Spinal cord (tissue), 10 donors: ENCODE measurements at places on chromosomes 6 and 20.

GRCh38 chr6:137970368-137970767 lies 103.3 kb downstream of the TNFAIP3 start:
- no peak for DNase-seq

- no peak for DNase-seq
Measured at GRCh38 chr6:88864359-88865054, 98.9 kb downstream of the RNGTT start.

- DNase-seq, result no peak
Measured at GRCh38 chr20:496126-496696, 33.9 kb upstream of the TBC1D20 start.

DNA sequence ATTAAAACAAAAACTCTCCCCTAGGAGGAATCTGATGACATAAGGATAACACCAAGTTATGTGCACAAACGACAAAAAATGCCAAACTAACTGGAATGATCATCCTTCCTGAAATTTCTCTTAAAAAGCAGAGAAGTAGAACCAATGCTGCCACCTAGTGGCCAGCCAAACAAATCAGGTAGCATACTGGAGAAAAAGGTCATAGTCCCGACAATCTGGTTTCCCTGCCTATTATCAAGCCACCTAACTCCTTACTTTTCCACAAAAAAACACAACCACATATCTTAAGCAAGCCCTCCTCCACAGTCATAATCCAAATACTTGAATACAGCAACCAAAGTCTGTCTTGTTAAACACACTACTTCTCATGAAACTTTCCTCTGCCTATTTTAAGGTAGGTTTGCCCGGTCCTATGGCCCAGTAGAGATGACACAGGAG lies 5.3 kb downstream of the OARD1 start:
- peak; percentile 92 for DNase-seq

DNA sequence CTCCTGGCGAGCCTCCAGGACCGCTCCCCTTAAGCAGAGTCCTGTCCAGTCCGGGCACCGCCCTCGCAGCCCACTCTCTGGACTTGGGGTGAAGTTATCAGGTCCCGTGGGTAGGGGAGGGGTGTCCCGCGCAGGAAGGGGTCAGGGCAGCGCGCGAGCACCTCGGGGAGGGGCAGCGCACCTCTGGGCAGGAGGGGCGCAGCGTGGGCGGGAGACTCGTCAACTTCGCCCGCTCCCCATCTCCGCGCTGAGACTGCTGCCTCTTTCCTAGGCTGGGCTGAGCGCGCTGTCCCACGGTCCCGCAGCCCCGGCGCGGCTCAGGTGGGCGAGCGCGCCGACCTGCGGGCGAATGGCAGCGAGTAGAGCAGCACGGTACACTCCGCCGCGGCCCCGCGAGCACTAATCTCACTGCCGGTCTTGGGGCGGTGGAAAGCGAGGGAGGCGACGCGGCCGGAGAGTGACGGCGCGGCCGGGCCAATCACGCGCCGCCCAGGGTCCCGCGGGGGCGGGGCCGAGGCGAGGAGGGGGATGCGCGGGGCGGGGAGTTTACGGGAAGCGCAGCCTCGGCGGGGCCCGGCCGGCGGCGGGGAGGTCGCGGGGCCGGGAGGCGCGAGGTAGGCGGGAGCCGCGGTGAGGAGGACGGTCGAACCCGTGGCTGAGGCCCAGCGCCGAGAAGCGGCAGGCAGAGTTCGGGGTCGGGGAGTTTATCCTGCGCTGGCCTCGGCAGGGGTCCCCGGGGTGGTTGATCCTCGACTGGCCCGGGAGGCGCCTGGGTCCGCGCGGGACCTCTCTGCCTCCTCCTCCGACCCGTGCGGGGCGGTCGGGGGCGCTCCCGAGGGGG lies at the start of gene MAN1A1:
MAN1A1 (minus strand) TSS at position 401 of the 841 bp plus-strand sequence. CDS start 696 bp downstream, outside the sequence.
- peak; percentile 95 for DNase-seq

- no peak for DNase-seq
Measured at GRCh38 chr20:60138256-60139220, 180.3 kb downstream of the CDH26 start.

DNA sequence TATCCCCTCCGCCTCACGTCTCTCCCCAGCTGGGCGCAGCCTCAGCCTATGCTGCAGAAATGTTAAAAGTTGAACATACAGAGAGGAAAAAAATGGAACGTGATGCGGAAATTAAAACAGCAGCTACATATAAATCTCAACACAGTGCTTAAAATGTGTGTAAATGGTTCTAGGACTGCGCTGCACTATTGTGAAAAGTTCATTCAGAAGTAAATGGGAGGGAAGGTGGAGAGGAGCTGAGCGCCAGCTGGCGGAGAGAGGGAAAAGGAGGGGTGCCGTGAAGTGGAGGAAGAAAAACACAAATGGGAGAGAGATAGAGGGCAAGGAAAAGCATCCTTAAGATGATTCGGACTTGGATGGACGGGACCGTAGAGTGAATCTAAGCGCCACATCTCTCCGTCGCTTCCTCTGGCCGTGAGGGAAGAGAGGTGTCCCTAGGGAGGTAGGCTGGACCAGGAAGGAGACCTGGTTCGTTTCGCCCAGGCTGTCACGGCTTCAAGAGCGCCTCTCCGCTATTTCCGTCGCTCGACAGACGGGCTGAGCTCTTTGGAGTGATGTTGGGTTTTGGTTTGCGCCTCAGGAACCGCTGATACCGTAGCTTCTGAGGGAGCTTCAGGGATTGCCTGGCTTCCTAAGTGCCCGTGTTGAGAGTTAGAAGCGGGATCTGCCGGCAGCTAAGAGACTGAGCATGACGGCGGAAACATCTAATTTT lies 113.7 kb downstream of the TRIM27 start:
- DNase-seq, result no peak

DNA sequence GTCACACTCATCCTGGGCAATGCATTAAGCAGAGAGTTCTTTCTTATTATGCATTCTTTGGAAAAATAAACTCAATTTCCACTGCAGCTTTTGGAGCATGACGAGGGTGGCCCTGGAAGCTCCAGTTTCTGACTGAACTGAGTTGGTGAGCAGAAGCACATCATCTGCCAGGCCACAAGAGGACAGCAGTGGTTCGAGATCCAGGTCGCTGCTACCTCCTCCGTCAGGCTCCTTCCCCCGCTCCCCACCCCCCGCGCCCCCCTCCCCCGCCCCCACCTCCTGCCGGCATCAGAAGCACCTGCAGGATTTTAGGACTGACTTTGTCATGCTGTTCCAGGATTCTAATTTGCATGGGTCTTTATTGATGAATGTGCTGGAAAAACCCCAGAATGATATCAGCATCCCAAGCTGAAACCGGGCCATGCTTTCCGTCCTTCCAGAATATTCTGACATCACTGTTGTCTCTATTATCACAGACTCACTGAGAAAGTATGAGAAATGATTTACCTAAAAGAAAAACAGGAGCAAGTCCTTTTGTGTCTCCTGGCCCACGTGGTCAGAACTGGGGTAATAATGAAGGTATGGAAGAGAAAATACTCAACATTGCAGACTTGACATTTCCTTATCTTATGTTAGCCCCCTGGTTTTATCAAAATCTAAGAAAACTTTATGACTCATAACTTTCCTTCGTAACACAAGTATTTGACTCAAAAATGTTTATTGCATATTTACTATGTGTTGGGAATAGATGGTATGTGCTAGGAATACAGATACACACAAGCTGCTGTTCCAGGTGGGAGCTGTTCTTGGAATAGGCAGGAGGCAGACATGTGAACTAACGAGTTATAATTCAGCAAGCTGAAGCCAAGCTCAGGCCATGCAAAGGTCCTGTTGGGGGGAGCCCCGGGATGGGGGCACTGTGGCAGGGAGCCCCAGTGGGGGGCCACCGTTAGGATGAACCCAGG lies 220.2 kb upstream of the EXOC2 start:
- DNase-seq, result no peak

GRCh38 chr20:51768759-51769517 lies 748 bp upstream of the ATP9A start:
- DNase-seq, result peak; percentile 26

GRCh38 chr20:2759603-2760296 lies 40.7 kb downstream of the CPXM1 start:
- DNase-seq, result no peak

DNA sequence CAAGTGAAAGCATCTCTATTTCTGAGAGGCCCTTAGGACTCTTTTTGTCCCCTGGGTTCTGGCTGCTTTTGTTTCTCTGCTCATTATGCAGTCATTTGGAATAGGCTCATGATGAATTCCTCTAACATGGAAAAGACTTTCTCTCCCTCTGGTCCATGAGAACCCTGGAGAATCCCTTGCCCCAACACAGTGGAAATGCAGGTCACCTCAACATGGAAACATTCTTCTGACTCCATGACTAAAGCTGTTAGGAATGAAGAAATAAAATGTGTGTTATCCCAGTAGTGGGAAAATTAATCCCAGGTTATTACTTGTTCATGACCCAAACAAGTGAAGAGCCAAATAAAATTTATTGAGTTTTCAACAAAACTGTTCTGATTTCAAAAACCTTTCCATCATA lies 458.6 kb downstream of the EPM2A start:
- no peak for DNase-seq

GRCh38 chr20:8427419-8428040 lies 295.5 kb downstream of the PLCB1 start:
- DNase-seq, result no peak
